ENCODE measurements at places on chromosomes 6 and 20.

DNA sequence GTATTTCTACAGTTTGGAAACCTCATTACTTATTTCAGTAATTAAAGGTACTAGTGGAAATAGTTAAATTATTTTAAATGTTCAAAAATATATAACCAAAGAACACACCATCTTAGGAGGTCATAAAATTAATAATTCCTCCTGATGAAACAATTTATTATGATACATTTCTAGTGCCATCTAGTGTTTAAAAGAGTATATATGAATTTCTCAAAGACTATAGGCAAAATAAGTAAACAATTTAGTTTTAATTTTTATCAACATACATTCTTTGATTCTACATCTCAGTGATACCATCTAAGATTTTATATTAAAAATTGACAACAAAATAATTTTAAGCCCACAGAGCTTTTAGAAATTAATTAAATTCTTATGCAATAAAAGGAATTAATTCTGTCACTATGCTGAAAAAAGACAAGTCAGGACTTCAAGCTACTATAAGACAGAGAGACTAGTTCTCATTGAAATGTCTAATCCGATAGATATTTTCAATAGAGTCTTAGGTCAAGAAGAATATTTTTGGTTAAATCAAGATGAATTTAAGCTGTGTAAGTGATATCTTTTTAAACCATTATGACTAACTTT is 107.8 kb upstream of the RNF217 start:
- DNase-seq: no peak

DNA sequence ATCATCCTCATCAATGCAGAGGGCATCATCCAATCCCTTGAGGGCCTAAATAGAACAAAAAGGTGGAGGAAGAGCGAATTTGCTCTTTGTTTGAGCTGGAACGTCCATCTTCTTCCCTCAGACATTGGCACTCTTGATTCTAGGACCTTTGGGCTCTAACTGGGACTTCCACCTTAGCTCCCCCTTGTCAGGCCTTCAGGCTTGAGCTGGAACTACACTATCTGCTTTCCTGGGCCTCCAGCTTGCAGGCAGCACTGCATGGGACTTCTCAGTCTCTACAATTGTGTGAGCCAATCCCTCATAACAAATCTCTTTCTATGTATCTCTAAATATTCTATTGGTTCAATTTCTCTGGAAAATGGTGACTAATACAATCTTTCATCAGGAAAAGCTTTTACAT is 155.4 kb downstream of the MCHR2 start:
- DNase-seq: no peak

- DNase-seq: no peak
Observed at GRCh38 chr6:43103253-43103876, 27.3 kb downstream of the PTK7 start.

DNA sequence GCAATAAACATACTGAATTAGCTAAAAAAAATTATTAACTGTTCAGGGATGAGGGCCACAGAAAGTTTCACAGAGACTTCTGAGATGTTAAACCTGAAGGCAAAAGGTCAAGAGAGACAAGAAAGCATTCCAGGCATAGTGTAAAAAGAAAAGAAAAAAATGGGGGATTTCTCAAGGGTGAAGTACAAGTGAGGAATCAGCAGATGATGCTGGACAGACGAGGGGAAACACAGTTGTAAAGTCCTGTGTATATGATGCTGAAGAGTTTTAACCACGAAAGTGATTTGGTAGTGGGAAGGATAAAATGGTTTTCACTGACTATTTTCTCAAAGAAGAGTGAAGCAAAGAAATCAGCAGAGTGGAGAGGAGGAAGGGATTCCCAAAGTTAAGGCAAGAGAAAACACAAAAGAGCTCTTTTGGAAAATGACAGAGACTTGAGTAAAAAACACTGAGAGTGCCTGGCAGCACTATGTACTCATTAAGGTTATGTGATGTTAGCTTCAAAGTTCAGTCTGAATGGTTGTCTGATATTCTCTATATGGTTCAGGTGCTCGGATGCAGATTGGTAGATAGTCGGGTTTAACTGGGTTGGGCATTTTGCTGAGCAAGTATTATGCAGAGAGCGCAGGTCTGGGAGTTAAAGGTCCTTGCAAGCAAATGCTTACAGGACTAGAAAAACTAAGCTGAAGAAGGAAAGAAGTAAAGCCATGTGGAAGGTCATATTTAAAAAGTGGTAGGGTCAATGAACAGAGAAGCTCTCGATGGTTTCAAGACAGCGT is 16.4 kb downstream of the RAB23 start:
- no peak for DNase-seq

GRCh38 chr20:13200767-13201500 is 20.1 kb upstream of the ISM1 start:
- DNase-seq: no peak

DNA sequence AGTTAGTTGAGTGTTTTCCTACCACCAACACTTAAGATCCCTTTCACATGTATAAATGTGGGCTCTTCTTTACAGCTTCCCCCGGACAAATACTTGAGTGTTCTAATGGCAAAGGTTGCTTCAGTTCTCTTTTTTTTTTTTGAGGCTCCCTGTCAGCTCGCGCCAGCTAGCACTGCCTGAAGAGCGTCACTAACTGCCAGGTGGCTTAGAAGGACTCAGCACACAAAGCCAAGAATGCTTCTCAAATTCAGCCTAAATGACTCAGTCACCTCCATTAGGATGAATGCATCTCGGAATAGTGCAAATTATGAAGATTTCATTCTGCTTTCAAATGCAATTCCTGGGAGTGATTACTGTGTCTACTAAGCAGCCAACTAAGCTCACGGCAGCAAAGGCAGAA is 150.7 kb upstream of the BTBD3 start:
- DNase-seq: no peak

DNA sequence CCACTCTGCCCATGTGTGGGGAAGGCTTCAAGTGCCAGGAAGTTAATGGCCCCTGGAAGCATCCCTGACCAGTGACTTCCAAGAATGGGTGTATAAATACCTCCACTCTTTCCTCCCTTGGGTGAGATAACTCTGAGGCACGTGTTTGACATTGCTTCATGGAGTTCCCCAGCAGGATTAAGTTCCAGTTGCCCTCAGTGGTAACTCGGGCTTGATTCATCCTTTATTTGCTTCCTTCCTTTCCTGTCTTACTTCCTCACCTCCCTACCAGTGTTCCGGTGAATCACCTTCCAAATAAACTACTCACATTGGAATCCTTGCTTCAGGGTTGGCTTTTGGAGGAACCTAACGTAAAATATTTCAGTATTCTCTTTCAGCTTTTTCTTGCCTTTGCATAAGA is 84.6 kb upstream of the JAG1 start:
- no peak for DNase-seq

- DNase-seq: no peak
Observed at GRCh38 chr6:22575190-22575589, 5.8 kb downstream of the HDGFL1 start.

- DNase-seq: peak; percentile 39
Observed at GRCh38 chr6:56314683-56315523, 67.5 kb upstream of the COL21A1 start.

DNA sequence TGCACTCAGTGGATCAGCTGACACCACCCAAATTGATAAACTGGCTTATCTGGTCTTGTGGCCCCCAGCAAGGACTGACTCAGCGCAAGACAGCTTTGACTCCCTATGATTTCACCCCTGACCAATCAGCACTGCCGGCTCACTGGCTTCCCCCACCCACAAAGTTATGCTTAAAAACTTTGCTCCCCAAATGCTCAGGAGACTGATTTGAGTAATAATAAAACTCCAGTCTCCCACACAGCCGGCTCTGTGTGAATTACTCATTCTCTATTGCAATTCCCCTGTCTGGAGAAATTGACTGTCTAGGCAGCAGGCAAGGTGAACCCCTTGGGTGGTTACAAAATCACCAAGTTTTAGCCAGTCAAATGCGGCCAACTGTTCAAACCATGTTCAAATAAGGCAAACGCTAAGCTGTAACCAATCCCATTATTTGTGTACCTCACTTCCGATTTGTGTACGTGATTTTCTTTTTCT is 32.5 kb downstream of the SLC22A2 start:
- DNase-seq: no peak

GRCh38 chr20:42641886-42642285 is 547.8 kb downstream of the PTPRT start:
- no peak for DNase-seq

GRCh38 chr6:3226481-3227362 is 731 bp downstream of the TUBB2B start:
- DNase-seq: no peak

- DNase-seq: no peak
Observed at GRCh38 chr6:99993533-99994251, at the start of gene MCHR2. TSS of gene MCHR2 (minus strand) at chr6:99994223. CDS start at chr6:99956147, 38,076 bp downstream.

GRCh38 chr6:13473768-13474165 is 13.6 kb downstream of the GFOD1 start:
- DNase-seq: no peak

DNA sequence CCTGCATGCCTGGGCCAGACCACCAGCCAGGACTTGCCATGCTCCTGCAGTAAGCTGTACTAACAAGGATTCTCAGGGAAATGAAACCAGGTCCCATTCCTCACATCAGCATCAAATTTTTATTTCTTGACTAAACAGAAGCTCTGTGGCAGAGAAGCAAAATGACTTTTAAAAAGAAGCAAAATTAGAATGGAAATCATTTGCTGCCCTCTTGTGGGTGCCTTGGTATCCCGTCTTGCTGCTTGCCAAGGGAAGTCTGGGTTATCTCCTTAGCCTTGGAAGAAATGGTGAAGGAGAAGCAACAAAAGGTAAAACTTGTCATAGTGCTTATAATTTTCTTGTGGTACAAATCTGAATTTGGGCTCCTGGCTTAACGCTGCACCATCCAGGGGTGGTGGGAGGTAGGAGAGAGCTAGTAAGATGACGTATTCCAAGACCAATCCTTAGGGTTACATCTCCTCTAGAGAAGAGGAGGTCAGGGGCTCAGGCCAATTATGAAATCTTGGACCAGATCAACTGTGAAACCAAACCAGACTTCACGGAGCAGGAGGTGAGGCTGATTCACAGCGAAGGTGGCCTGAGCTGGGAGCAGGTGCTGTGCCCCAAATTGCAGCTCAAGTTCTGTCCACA is 107.5 kb downstream of the FAXC start:
- DNase-seq: no peak

Data from iPS DF 6.9 (cell line).